T-helper 1 cell (primary cell): ENCODE measurements at places on chromosomes 1 and 21.
A peak's percentile ranks its signal among the peaks of the same experiment; 100 is the strongest.

GRCh38 chr1:60065199-60065598 is 8.4 kb downstream of the C1orf87 start:
- DNase-seq: no peak

DNA sequence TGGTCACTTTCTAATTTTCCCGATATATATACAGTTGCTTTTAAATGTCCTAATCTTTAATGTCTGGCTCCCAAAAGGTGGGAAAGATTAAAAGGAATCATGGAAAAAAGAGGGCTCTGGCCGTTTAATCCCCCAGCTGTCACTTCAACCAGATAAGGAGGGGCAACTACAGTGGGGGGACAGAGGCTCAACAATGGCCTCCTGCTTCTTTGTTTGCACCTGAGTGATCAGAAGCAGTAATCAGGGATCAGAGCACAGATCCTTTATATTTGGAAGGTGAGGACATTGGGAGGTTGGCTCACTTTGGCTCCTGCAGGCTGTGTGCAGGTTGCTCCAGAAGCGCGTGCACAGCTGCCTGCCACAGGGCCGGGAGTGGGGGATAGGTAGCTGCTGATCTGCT is 212.8 kb downstream of the FMN2 start:
- DNase-seq: no peak

DNA sequence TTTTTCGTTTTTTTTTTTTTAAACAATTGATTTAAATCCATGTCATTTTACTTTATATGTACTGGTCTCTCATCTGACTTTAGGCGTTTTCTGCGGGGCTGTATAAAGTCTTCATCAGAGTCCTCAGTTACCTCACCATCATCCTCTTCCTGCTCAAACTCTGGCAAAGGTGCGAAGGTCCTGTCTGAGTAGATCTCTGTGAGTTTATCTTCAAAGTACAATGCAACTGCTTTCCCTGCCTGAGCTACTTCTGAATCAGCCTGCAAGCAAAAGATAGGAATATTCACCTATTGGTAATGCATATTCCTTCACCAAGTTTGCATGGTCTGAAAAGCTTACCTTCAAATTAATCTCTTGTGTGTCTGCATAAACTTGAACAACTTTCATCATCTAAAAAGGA is 113.4 kb downstream of the TRIM33 start:
- no peak for DNase-seq

DNA sequence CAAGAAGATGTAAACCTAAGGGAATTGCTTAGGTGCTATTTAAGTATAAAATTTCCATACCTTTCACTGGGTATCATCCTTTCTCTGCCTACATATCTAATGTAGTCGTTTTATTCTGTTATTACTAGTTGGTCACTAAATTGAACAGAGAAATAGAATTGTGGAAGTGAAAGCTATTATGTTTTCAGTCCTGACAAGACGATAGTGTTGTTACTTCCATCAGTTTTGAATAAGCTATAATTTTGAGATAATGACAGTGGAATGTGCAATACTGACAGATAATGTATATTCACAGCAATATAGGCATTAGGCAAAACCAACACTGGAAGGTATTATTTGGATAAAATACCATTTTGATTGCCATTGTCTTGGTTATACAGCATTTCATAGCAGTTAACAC is 181.8 kb downstream of the ADGRL2 start:
- DNase-seq: no peak

GRCh38 chr1:240720976-240721375 is 109.0 kb upstream of the GREM2 start:
- DNase-seq: no peak

- DNase-seq: no peak
These were observed 296.0 kb downstream of the LRRC7 start for GRCh38 chr1:69863704-69864103.

DNA sequence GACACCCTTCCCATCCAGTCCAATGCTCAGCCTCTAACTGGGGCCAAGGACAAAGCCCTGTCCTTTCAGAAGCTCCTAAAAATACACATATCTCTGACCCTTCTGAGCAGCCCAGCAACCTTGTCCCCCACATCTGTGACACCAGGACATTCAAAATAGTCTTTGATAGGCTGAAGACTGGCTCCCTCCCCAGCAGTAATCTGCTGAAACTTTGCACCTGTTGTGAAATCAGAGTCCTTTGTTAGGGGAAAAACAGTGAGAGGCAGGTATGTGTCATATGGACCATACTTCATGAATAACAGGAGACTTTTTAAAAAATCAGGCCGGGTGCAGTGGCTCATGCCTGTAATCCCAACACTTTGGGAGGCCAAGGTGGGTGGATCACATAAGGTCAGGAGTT is 82.4 kb upstream of the VAMP3 start:
- DNase-seq: no peak

DNA sequence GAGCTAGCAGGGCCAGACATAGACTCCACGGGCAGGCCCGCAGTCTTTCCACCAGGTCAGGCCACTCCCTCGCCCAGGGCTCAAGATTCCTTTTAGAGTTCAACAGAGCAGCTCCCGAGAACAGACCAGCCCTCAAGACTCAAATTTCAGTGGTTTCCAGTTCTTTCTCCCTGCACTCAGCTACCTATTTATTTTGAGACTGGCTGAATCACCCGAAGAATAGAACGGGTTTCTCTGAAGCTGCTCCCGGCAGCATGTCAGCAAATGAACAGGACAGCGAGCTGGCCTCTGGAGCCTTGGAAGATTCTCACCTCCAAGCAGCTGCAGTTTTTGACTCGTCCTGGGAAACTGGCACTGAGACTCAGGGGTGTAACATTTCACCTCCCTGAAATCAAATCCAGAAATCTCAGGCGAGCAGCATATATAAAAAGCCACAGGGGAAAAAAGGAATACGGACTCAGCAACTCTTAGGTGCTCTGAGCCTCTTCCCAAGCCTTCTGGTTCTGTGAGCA is 177.9 kb downstream of the CLIC6 start:
- no peak for DNase-seq

- no peak for DNase-seq
These were observed 105.3 kb downstream of the BACH1 start for GRCh38 chr21:29403922-29404538.

GRCh38 chr1:113210248-113210647 is 137.2 kb downstream of the LRIG2 start:
- DNase-seq: no peak

DNA sequence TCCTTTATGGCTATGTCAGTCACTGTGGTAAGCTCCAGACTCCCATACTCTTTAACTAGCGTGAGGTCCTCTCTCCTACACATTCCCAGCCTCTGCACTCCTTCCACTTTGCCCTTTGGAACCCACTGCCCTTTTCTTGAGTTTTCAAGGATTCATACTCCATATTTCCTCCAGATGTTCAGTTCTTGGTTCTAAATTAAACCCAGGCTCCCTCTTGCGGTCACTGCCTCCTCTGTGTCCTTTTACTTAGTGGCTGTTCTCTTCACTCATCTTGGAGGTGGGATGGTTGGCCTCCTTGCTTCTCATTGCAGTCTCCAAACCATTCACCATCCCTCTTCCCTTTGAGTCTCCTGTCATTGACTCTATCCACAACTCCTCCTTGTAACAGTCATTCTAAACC is 208.1 kb downstream of the TGFB2 start:
- DNase-seq: no peak

GRCh38 chr1:30159015-30159414 is 564.4 kb downstream of the MATN1 start:
- DNase-seq: no peak

GRCh38 chr1:5905436-5905835 is 86.8 kb downstream of the NPHP4 start:
- no peak for DNase-seq

GRCh38 chr1:39352881-39353280 is 138.6 kb upstream of the BMP8A start:
- no peak for DNase-seq

DNA sequence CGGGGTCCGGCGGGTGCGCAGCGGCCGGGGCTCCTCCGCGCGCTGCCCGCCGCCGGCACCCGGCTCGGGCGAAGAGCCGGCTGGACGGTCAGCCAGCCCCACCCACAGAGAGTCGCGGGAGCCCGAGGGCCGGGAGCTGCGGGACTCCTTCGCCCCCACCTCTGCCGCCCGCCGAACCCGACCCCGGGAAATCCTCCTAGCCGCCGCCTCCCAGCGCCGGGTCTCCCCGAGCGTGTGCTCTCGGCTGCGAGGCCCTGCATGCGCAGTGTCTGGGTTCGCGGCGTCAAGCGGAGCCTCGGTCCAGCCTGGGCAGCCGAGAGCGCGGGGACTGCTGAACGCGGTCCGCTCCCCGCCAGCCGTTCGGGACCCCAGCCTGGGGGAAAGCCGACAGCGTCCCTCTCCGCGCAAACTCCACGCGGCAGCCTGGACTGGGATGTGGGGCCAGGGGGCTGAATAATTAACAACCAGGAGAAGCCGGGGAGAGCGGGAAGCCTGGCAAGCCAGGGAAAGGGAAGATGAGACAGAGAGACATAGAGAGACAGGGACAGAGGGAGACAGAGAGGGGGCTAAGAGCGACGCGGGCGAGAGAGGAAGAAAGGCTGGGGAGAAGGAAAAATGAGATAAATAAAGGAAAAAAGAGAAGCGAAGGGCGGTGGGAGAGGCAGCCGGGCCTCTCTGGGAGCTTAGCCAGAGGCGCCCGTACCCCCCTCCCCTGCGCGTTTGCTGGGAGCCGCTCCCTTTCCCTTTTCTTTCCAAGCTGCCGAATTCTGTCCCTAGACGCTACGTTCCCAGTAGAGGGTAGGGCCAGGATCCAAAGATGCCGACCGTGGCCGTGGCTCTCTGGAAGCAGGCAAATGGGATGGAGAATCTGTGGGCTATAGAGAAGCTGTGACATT is 64.2 kb downstream of the MEF2D start:
- DNase-seq: no peak

DNA sequence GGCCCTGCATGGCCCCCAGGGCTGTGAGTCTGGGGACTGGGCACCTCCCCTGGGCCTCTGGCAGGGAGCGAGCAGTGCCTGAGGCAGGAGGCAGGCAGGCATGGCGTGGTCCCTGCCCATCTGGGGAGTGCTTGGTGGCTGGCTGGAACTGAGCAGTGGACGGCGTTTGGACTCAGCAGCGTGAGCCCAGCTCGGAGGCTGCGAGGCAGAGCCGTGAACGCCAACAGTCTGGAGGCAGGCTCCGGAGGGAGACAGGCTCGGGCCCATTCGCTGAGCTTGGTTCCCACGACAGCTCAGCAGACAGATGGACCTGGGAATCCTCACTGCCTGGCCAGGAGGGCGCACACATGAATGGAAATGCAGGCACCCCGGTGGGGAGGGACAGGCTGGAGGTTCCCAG is 160.7 kb upstream of the POU3F1 start:
- no peak for DNase-seq

GRCh38 chr1:56326056-56326455 is 253.3 kb downstream of the PLPP3 start:
- no peak for DNase-seq

DNA sequence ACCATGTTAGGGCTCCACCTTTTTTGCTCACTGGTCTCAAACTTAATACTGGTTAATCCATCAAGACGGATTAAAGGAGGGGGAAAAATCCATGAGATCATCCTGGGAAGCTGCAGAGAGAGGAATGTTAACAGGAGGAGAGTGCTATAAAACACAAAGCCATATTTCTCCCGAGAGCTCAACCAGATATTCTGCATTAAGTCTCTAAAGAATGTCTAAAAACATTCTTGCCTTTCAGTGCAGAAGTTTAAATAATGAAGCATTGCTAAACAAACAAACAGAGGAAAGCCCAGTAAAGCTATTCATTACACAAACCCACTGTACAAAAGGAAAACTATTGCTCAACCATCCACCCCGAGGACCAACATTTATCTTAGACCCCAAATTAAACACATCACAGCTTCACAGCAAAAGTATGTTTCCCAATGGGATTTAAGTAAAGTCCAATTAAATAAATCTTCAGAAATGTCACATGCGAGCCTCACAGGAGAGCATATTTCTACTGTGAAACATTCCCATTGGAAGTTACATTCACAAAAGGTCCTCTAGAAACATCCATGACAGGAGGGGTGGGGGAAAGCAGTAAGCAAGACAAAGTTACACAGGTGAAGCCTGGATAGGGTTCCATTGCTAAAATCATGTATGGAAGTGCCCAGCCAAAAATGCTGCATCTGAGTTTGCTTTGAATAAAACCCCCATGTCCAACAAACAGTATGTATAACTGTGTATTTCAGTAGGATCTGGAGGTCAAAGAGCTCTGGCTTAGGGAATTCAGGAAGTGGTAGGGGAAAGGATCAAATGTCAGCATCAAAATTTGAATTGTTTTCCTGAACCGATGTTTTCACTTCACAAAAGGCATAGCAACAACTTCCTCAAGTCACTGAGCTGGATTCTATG is 23.3 kb downstream of the DUSP10 start:
- no peak for DNase-seq

- DNase-seq: no peak
These were observed 59.2 kb downstream of the WNT9A start for GRCh38 chr1:227888404-227889046.

- no peak for DNase-seq
These were observed at the start of gene HES5 for GRCh38 chr1:2529784-2530512. Gene HES5 (minus strand): TSS chr1:2530263. CDS start chr1:2530164, 99 bp downstream.

DNA sequence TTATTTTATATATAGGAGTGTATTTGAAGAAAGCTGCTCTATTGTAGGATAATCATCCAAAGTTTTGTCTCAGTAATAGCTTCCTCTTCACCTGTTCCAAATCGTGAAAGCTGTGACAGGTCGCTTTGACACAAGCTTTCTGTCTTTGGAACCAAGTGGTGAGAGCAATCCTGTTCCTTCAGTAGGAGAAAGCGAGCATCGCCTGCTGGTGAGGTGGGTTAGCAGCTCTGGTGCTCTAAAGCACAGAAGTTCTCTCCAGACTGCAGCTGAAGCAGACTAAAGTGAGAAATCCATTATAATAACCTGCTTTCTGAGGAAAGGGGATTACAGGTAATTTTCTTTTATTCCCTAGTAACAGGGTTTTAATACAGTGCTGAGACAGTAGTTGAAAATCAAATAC is 803.8 kb downstream of the ADGRL2 start:
- DNase-seq: no peak

- DNase-seq: no peak
These were observed 10.0 kb downstream of the PTPRF start for GRCh38 chr1:43540653-43541071.

DNA sequence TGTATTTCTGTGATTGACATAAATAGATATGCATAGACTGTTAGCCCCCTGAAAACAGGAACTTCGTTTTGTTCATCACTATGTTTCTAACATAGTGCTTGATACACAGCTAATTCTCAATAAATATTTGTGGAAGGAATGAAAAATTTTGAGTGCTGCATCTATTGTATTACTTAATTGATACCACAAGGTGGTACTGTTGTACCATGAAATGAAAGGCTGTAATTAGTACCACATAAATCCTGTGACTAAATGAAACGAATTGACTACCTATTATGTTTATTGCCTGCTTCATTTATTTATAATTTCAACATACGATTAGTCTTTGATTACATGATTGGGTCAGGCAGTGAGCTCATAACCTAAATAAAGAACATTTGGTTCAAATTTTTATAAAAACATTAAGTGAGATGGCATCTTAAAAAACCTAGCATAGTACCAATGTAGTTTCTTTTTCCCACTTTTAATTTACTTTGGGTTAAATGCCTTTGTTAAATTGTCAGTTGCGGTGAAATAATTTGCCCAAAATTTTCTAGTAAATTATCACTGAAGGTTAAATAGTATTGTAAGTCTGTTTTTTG is 15.0 kb upstream of the TGFB2 start:
- DNase-seq: peak; percentile 18
